ENCODE measurements at places on chromosomes 3 and 15.

DNA sequence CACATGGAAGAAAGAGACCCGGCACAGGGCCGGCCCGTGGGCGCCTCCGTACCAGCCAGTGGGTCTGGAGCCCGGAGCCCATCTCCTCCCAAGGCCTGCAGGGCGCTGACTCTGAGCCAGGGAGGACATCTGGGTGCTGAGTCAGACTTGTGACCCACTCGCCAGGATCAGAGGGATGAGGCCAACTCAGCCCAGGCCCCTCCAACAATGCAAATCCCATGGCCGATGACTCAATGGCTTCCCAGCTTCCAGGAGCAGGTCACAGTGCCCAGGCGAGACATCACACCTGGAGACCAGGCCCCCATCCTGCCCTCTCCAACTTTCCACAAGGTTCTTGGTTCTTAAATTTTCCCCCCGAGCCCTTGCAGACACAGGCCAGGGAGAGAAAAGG, 95.1 kb downstream of the LRIG1 start:
- DNase-seq: no peak

DNA sequence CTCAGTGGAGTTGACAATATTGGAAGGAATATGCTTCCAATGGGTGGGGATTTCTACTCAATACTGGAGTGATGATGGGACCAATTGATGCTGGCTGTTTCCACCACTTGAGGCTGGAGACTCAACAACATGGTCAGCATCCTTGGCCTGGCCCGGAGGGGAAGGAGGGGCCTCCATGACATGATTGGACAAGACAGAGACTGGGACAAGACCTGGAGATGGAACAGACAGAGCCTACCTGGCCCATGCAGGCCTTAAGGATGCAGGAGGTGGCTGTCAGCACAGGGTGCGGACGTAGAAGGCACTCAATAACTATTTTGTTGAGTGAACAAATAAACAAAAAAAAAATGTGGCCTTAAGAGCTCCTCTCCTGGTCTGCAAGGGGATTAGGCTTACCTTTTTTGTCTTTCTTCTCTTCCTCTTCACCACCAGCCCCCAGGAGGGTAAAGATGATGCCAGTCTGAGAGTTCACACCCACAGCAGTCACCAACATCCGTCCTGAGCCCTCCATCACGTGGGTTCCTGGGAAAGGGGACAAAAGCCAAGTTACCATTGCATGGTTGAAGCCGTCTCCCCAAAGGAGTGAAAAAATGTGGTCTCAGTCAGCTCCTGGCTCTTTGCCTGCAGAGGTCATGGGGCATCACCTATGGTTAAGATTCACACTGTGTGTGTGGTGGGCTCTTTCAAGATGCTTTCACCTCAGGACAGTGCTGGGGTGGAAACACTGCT, 67.1 kb upstream of the SEC13 start:
- DNase-seq: no peak

- no peak for DNase-seq
Observed at GRCh38 chr3:165638034-165638433, 199.2 kb downstream of the BCHE start.

DNA sequence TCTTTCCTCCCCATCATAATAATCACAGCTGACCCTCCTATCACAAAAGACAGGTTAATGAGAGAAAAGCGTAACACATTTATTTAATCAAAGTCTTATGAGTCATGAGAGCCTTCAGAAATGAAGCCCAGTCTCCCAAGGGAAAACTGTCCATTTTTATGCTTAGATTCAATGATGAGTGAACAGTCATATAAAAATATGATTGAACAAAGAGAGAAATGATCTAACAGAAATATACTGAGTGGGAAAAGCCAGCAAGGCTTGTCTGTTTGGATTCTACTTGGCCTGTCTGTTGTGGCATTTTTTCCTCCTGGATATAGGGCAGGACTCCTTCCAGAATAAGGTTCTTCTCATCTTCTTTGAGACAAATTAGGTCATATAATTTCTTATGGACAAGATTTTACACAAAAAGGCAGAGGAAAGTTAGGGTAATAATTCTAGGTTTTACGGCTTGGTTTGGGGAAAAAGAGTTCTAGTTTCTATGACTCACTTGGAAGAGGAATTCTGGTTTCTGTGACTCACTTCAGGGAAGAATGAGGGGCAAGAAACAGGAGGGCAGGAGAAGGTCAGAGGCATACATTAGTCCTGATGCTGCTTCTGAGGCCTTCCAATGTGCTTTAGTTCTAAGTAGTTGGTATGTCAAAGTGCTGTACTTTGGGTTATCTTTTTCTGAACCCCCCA, 534.2 kb downstream of the ZIC1 start:
- no peak for DNase-seq

DNA sequence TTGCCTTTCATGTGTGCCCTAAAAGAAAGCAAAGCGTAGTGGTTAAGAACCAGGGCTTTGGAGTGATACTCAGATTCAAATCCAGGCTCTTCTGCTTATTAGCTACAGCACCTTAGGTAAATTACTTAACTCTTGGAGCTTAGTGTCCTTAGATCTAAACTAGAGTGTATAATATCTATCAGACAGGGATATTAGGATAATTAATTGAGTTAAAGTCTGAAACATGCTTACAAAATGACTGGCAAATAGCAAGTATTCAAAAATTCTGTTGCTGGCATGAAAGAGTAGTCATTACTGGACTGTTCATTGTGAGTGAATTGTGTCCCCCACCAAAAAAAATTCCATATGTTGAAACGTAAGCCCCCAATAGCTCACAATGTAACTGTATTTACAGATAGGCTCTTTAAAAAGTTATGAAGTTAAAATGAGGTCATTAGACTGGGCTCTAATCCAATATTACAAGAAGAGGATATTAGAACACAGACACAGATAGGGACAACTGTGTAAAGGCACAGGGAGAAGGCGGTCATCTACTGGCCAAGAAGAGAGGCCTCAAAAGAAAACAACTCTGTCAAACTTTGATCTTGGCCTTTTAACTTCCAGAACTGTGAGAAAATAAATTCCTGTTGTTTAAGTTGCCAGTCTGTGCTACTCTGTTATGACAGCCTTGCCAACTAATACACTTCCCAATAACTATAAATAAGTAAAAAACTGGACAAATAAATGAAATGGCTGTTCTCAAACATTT, 60.4 kb upstream of the LRRC3B start:
- no peak for DNase-seq

- DNase-seq: no peak
Observed at GRCh38 chr3:152922554-152922953, 87.6 kb downstream of the P2RY1 start.

- no peak for DNase-seq
Observed at GRCh38 chr3:196292286-196292923, 4.9 kb upstream of the PCYT1A start.

DNA sequence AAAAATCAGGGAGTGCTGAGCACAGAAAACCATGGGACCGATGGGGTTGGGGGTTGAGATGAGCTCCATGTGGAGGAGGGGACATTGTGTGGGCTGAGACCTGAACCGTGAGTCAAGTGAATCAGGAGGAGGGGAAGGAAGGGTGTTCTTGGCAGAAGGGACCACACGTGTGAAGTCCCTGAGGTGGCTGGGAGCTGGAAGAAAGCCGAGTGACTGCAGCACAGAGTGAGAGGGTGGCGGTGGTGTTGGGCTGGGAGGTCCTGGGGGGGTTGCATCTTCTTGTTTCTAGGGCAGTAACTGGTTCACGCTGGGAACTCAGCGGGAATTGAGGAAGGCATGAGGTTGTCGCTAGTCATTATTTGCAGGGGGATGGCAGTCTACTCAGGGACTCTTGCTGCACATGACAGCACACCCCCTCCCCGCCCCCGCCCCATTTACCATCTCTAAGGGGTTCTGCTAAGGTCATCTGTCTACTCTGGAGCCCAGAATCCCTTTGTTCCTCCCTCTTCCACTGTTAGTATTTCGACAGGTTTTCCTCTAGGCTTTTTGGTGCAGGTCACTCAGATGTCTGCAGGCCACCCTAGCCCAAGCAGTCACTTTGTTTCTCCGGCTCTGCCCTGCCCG, 254.3 kb downstream of the TLE3 start:
- DNase-seq: no peak

DNA sequence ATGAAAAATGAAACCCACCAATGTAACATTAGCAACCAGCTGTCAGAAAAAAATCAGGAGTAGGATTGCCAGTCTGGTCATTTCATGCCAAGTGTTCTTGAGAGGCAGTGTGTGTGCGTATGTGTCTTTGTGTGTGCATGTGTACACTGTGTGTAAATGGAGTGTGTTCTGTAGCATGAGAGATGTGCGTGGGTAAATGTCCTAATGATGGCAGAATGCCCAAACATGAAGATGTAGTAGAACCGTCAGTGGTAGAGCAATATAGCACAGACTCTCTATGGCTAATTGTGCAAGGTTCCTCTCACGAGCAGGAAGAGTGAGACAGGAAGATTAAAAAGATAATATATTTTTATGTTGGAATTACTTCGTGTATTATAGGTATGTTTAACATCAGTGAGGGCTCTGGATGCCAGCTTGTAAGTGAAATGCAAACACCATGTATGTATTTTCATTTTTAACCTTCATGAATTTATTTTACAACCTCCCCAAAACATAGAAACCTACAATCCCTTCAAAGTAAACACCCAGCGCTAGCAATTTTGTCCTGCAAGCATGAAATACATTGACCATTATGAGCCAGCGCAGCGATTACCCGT, 1038.7 kb downstream of the IGSF11 start:
- no peak for DNase-seq

GRCh38 chr3:171237009-171237385, 210.5 kb upstream of the SLC2A2 start:
- no peak for DNase-seq

GRCh38 chr3:160675566-160676124, 1.3 kb upstream of the ARL14 start:
- DNase-seq: no peak

DNA sequence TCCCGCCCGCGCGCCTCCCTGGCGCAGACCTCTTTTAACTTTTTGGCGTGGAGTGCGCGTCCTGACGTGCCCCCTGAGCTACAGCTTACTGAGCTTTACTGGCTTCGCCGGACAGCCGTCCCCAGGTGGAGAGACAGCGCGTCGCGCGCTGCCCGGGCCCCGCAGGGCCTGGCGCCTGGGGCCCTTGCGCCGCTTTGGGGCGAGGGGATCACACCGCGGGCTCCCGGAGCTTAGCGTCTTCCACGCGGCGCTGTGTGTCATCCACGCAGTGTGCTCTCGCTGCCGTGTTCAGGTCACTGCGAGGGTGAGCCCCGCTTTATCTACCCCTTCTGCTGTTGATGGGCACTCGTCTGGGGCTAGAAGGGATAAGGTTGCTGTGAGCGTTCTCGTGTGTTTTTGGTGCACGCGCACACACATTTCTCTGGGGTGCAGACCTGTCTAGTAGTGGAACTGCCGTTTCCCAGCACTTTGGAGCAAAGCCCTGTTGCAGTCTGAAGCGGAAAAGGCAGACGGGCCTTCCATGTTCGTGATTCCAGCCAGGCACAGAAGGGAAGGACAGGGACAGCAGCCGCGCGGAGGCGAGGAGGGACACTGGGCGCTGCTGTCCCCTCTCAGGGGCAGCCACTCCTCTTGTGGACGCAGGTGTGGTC, 33.1 kb upstream of the ALDH1L1 start:
- DNase-seq: no peak

- no peak for DNase-seq
Observed at GRCh38 chr3:23487015-23487414, 283.9 kb downstream of the UBE2E2 start.

GRCh38 chr3:193795062-193795690, 202.2 kb downstream of the OPA1 start:
- no peak for DNase-seq

DNA sequence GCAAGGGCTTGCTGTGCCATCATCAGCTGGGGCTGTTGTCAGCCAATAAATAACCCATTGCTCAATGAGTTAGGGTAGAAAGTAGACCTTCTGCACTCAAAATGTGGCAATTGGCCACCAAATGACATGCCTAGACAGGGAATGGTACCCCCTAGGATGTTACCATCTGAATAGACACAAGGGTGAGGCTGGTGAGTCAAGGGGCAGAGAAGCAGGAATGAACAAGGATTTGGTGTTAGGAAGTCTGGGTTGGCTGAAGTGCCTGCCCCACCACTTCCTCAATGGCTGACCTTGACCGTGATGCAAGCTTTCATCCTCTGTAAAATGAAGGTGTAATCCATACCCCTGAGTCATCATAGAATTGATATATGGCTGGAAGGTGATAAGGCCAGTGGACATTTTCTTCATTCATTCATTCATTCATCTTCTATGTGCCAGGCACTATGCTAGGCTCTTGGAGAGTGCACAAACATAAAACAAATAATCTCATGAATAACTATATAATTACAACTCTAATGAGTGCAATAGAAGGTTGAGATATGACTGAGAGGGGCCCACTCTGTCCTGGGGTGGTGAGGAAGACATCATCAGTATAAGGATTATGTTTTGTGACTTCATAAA, 4.4 kb upstream of the CA12 start:
- no peak for DNase-seq

DNA sequence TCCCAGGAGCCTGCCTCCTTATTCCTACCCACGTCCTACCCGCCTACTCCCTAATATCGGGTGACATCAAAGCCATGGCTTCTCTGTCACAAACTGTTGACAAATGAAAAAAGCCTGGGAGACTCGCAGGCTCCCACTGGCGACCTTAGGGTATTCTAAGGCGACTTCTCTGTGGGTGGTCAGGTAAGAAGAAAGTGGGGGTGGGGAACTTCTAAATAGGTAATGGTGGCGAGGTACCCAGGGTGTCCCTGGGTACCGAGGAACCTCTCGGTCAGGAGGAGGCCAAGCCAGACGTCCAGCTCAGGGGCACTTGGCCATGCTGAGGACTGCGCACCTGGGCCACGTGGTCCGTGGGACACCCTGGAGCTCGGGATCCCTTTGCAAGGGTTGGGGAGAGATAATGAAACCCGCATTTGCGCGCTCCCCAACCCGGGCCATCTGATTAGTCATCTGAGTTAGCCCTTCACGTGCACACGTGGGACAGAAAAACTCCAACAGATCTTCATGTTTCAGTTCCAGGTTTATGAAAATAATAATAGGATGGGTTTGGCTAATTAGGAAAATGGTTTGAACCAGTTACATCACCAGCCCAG, 78.2 kb downstream of the NR2F2 start:
- no peak for DNase-seq

DNA sequence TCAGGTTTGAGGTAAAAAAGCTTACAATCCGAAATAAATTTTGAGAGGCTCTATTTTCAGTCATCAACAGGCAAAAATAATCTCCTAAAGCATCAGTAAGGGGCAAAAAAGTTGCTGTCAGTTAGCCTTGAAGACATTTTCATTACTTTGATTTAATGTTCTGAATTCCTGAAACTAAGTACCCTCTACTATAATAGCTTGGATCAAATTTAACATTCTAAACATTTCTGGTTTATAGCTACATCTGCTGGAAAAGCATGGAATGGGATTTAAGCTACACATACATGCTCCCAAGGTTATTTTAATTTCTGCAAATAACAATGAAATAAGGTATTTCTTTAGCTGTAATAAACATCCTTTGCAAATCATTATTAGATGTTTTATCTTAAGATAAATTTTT, 245.4 kb downstream of the ULK4 start:
- no peak for DNase-seq

- no peak for DNase-seq
Observed at GRCh38 chr3:117486719-117487716, 777.4 kb downstream of the TUSC7 start.
